Dermis microvascular lymphatic vessel endothelial cell (primary cell): ENCODE measurements at places on chromosomes 3 and 15.

DNA sequence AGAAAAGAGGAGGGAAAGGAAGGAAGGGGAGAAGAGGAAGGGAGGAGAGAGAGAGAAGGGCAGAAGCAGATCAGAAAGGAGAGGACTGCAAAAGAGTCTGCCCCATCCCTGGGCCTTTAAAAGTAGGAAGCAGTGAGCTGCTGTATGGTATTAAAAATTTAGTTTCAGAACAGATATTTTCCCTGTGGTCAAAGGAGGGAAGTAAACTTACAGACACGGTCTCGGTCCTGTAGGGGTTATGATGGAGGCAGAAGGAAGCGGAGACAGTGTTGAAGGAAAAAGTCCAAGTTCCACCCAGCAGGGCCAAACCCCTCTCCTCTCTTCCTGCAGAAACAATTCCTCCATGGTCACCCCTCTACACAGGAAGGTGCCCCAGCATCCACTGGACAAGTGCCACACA lies 122.0 kb upstream of the PROK2 start:
- no peak for DNase-seq

GRCh38 chr3:66709532-66709931 lies 208.7 kb upstream of the LRIG1 start:
- DNase-seq, result no peak

- no peak for DNase-seq
Observed at GRCh38 chr3:195095704-195096036, 175.3 kb downstream of the XXYLT1 start.

- no peak for DNase-seq
Observed at GRCh38 chr3:190497811-190498210, 16.1 kb upstream of the IL1RAP start.
